RWPE1 (cell line): ENCODE measurements at places on chromosomes 6 and 20.
A peak's percentile ranks its signal among the peaks of the same experiment; 100 is the strongest.

GRCh38 chr6:83057705-83058321 is 7.8 kb downstream of the UBE3D start:
- peak; percentile 46 for DNase-seq

DNA sequence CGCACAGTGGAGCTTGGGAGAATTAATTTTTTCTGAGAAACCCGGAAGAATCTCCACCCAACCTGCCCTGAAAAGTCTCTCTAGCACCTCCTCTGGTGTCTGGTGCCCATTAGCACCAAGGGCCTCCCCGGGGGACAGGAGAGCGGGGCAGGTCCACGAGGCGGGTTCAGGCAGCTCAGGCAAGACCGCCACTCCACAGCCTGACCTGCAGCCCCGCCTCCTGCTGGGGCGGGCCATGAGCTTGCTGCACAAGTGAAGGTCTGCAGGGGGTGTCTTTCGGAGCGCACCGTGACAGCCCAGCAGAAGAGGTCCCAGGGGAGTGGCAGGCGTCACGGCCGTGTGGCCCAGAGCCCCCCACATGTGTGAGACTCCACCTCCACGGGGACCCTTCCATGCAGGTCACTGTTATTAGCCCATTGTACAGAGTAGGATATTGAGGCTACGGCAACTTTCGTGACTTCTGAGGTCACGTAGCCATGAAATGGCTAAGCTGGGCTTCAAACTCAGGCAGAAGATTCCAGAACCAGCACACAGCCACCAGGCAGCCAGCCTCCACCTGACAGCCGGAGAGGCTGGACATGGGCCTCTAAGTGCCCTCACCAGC is 63.9 kb upstream of the SLCO4A1 start:
- no peak for DNase-seq

DNA sequence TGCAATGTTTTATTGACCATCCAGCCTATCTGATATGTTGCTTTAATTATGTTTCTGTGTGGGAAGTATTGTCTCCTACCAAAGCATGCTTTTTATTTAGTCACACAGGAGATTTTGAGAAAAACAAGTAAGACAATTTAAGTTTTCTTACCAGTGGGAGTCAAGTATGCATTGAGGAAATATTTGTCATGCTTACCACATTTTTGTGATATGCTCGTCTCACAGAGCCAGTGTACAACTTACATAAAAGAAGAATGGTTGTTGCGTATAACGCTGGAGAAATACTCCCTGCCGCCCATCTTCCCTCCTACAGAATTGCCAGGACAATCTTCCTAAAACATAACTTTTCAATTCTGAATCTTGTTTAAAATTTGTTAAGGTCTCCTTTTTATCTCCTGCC is 37.1 kb upstream of the FILIP1 start:
- DNase-seq: no peak

DNA sequence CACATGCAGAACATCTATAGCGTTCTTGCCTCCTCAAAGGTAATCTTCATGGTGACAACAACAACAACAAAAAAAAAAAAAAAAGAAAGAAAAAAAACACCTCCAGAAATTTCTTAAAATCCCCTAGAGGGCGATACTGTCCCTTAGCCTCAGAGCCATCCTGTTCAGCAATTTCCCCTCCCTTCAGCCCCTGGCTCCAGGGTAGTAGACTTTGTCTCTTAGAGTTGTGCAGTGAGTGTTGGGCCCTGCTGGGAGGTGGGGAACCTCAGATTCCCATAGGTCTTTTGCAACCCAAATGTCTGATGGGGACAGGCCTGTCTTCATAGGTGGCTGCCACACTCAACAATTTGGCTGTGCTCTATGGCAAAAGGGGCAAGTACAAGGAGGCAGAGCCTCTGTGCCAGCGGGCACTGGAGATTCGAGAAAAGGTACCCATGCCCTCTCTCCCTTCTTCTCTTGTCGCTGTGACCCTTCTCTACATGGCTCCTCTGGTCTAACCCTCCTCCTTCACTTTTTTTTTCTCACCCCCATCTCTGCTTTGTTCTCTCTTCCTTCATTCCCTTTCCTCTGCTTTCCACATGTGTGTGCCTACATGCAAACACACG is 6.0 kb upstream of the PTK7 start:
- DNase-seq: peak; percentile 63

- no peak for DNase-seq
Observed at GRCh38 chr6:128532827-128533226, 12.4 kb upstream of the PTPRK start.

- no peak for DNase-seq
Observed at GRCh38 chr20:12413116-12413515, 495.4 kb downstream of the BTBD3 start.

DNA sequence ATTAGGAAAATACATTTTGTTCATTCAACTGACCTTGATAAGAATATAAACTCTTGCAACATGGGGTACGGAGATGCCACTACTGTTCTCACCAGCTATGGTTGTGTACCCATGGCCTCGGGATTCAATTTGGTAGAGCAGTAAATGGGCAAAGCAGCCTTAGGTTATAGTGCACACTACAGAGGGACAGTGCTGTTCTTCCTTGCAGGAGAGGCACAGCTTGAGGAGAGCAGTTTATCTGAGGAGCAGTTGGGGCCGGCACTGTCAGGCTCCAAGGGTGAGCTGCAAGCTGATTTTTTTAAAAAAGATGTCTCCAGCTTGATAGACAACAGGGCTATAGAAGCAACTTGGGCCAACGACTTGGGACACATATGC is 82.4 kb downstream of the SLC35B3 start:
- DNase-seq: no peak

DNA sequence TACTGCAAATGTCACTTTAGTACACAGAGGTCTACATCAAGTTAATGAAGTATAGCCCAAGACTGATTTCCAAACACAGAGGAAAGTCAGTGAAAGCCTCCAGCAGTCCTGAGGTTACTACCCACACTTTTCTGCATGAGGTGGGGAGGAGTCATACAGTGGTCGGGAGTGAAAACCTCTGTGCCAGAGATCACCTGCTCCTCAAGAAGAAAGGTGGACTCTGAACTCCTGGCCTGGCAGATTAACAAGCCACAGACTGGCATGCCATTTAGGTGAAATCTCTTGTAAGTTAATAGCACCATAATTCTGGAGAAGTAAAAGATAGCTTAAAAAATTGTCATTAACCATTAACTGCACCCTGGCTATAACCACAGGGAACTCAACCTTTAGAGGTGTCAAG is 125.0 kb upstream of the LAMP5 start:
- no peak for DNase-seq

- DNase-seq: no peak
Observed at GRCh38 chr6:75223428-75223827, 17.6 kb upstream of the COL12A1 start.

- DNase-seq: no peak
Observed at GRCh38 chr6:158920311-158920905, 79.6 kb downstream of the RSPH3 start.

DNA sequence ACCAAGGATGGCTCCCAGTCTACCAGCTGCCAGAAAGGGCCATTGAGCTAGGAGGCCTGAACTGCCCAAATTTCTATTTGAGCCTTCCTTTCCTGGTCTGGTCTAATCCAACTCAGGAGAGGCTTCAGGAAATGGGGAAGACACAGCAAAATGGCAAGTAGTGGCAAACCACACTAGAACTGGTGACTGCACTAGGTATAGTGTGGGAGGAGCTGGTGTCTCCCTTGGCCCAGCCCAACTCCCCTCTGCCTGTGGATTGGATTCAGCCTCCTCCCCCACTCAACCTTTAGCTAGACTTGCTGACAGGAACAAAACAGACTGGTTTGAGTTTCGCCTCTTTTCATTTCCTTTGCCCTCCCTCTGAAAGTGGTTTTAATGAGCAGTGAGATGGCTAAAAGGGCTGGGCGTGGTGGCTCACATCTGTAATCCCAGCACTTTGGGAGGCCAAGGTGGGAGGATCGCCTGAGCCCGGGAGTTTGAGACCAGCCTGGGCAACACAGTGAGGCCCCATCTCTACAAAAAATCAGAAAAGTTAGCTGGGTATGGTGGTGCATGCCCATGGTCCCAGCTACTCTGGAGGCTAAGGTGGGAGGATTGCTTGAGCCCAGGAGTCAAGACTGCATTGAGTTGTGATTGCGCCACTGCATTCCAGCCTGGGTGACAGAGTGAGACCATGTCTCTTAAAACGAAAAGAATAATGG is 17.5 kb downstream of the MRPS18A start:
- DNase-seq: no peak
